ENCODE measurements at places on chromosomes 3 and 15.

- no peaks in the 10 kb centered on the region for H3K4me1 ChIP-seq
- no peaks in the 10 kb centered on the region for H3K36me3 ChIP-seq
- no peak for DNase-seq
These were observed 102.1 kb upstream of the CMC1 start for GRCh38 chr3:28139288-28139687.

GRCh38 chr3:133237380-133237779 is 162.5 kb upstream of the BFSP2 start:
- H3K4me1 ChIP-seq: peaks cover 4% of the 10 kb centered on the region
- H3K4me3 ChIP-seq: no peak overlapping the region
- DNase-seq: no peak
- no peak overlapping the region for H3K27ac ChIP-seq
- no peaks in the 10 kb centered on the region for H3K36me3 ChIP-seq

- H3K27me3 ChIP-seq: no peaks in the 10 kb centered on the region
- peaks cover 23% of the 10 kb centered on the region for H3K4me1 ChIP-seq
- H3K36me3 ChIP-seq: no peaks in the 10 kb centered on the region
- H3K4me3 ChIP-seq: no peak overlapping the region
These were observed 16.5 kb downstream of the VIPR1 start for GRCh38 chr3:42518800-42519567.

GRCh38 chr3:121654493-121655385 is 6.0 kb downstream of the HCLS1 start:
- peaks cover 27% of the 10 kb centered on the region for H3K36me3 ChIP-seq
- H3K4me3 ChIP-seq: no peak overlapping the region
- H3K4me1 ChIP-seq: peaks cover 23% of the 10 kb centered on the region

- peaks cover 20% of the 10 kb centered on the region for H3K36me3 ChIP-seq
- H3K4me1 ChIP-seq: no peaks in the 10 kb centered on the region
- H3K27me3 ChIP-seq: peaks cover 2% of the 10 kb centered on the region
- H3K27ac ChIP-seq: no peak overlapping the region
These were observed 10.6 kb downstream of the PARP14 start for GRCh38 chr3:122691195-122691594.

DNA sequence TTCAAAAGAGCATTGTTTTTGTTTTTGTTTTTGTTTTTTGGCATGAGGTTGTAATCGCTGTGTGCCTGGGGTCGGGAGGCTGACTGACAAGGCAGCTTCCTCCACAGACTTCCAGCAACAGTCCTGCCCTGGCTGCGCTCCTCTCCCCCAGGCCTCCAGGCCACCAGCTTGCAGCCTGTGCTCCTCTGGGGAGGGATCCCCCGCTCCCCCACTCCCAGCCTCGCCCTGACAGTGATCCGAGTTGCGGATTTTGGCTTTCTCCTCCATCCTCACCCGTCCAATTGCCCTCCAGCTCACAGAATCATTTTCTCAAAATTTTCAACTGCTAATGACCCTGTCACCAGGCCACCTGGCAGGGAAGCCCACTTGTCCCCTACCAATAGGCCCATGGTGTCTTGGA is 36.5 kb upstream of the PCSK6 start:
- peaks cover 3% of the 10 kb centered on the region for H3K27me3 ChIP-seq
- no peak overlapping the region for H3K27ac ChIP-seq
- H3K4me3 ChIP-seq: no peak overlapping the region
- H3K4me1 ChIP-seq: peaks cover 4% of the 10 kb centered on the region

- H3K4me3 ChIP-seq: no peak overlapping the region
- no peaks in the 10 kb centered on the region for H3K27me3 ChIP-seq
- peaks cover 15% of the 10 kb centered on the region for H3K4me1 ChIP-seq
- H3K36me3 ChIP-seq: no peaks in the 10 kb centered on the region
These were observed 6.4 kb downstream of the RNF13 start for GRCh38 chr3:149819432-149819831.

DNA sequence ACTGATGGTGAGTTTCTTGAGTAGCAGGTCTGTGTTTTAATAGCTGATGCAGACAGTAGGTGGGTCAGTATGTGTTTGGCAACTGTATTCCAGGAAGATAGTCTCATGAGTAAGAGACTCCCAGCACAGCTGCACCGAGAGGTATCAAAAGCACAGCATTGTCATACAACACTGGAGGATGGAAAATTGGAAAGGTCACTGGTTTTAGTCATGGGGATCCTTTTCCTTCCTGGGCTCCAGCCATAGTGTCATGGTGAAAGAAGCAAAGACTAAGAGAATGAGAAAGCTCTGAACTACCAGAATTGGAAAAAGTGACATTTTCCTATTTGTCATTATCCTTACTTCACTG is 61.5 kb downstream of the P3H2 start:
- peaks cover 8% of the 10 kb centered on the region for H3K4me1 ChIP-seq
- no peak overlapping the region for H3K4me3 ChIP-seq
- H3K27me3 ChIP-seq: no peaks in the 10 kb centered on the region
- no peaks in the 10 kb centered on the region for H3K36me3 ChIP-seq

GRCh38 chr3:125317761-125318160 is 57.4 kb downstream of the ZNF148 start:
- H3K27me3 ChIP-seq: no peaks in the 10 kb centered on the region
- no peak overlapping the region for H3K27ac ChIP-seq
- no peaks in the 10 kb centered on the region for H3K36me3 ChIP-seq
- H3K4me1 ChIP-seq: peaks cover 16% of the 10 kb centered on the region
- no peak overlapping the region for H3K4me3 ChIP-seq
- no peak for DNase-seq

DNA sequence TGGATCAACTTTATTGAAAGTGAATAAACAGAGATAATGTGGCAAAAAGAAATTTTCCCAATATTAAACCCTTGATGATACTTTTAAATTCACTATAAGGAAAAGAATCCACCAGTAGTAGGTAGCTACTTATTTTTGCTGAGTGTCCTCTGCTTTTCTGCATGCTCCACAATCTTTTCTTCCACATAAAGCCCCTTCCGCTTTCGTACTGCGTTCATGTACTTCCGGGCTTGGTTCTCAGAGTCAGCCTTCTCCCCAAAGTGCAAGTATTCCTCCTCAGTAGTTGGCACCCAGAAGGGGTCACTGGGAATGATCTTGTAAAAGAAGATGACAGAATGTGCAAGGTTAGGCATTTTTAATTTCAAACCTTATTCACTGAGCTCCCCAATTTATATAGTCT is 84.4 kb upstream of the MEX3B start:
- H3K27me3 ChIP-seq: no peaks in the 10 kb centered on the region
- DNase-seq: no peak

- no peak for DNase-seq
- no peak overlapping the region for H3K27ac ChIP-seq
- H3K4me1 ChIP-seq: peaks cover 21% of the 10 kb centered on the region
- peaks cover 5% of the 10 kb centered on the region for H3K36me3 ChIP-seq
- no peak overlapping the region for H3K4me3 ChIP-seq
These were observed 140.5 kb upstream of the SMAD3 start for GRCh38 chr15:66924889-66925288.

DNA sequence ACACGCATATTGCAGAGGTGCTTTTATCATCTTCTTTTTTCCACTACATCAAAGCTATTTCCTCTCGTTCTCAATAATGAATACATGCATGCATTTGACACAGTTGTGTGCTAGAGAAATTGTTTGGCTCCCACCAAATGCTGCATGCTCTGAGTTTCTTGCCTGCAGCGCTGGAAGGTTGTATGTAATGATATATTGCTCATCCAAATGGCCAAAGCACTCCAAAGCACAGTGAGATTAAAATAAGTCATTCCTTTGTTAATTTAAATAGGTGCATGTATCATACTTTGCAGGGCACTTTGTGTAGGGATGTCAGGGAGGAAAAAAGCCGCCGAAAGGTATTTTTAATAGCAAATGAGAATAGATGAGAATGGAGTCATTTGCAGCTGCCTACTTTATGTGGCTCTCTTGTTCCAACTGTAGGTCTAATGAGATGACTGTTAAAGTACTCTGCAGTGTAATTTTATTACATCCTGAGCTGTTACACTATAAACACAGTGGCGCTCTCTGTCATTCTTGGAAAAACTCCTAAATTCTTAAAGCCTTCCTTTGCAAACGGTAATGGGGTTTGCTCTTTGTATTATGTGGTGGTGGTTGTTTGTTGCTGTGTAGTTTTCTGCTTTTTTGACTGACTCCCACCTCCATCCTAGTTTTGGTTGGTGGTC is 56.9 kb upstream of the SKOR1 start:
- no peaks in the 10 kb centered on the region for H3K4me1 ChIP-seq
- no peaks in the 10 kb centered on the region for H3K36me3 ChIP-seq
- H3K27ac ChIP-seq: no peak overlapping the region
- H3K27me3 ChIP-seq: no peaks in the 10 kb centered on the region

GRCh38 chr15:66231394-66232266 is 21.9 kb downstream of the MEGF11 start:
- H3K4me1 ChIP-seq: no peaks in the 10 kb centered on the region
- no peaks in the 10 kb centered on the region for H3K36me3 ChIP-seq
- DNase-seq: no peak
- H3K27me3 ChIP-seq: no peaks in the 10 kb centered on the region
- no peak overlapping the region for H3K27ac ChIP-seq
- H3K4me3 ChIP-seq: no peak overlapping the region

DNA sequence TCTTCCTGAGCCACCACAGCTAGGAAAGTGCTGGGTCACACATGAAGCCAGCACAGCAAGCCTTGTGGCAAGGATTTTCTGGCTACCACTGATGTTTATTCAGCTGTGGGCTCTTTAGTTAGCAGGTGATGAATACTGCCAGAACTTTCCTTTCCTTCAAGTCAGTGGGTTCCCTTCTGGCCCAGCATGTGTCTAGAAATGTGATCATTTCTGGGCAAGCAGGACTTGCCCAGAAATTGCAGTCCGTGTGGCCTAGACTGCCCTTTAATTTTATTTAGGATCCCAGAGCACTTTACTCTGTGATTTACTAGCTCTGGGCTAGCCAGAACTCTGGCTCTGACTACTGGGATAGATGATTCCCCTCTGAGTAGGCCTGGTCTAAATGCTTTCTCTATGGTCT is 397.5 kb downstream of the ZIC4 start:
- H3K27ac ChIP-seq: no peak overlapping the region
- no peak overlapping the region for H3K4me3 ChIP-seq
- H3K36me3 ChIP-seq: no peaks in the 10 kb centered on the region
- H3K4me1 ChIP-seq: no peaks in the 10 kb centered on the region
- no peak for DNase-seq

All from endothelial cell (in vitro differentiated cells).